Bronchial epithelial cell (primary cell): ENCODE measurements at places on chromosomes 1 and 21. TPM values are rescaled to one million over a fixed set of nuclear protein-coding genes. Genes with fewer than 3 reads are reported as not detected.

GRCh38 chr1:199089393-199090122 lies 450.7 kb downstream of the PTPRC start:
- DNase-seq, result no peak

DNA sequence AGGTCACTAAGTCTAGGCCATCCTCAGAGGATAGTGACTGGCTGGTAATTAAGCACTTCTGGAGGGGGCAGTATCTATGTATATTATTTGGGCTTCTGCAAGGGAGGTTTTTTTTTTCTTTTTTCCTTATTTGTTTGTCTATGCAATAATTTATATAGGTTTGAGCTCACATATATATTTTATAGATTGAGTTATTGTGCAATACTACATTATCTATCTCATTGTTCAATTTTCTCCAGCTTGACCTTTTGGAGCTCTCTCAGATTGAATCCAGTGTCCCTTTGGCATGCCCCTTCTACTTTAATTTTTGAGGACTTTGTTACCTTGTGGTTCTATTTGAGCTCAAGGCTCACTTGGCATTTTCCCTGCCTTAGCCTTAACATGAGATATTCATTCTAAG lies 852.1 kb downstream of the KCNT2 start:
- no peak for DNase-seq

DNA sequence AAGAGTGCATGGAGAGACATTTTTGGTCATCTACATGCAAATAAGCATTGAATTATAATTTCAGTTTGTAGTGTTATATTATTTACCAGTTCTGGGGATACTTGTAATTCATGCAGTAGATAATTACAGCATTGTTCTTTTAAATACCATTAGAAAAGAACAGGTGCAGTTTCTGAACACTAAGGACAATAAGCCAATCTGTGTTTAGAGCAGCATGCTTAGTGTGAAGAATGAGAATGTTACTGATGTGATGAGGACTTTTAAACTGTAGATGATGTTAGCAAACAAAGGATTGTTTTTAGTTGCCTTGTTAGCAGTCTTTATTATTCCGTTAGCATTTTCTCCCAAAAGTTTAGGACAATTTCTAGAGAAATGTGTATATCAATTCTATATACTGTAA lies 348.3 kb downstream of the BRINP3 start:
- no peak for DNase-seq

- no peak for DNase-seq
Measured at GRCh38 chr1:229281339-229281926, 10.5 kb downstream of the RAB4A start.

- peak; percentile 83 for DNase-seq
Measured at GRCh38 chr1:225875044-225875815, 7.0 kb downstream of the TMEM63A start.

DNA sequence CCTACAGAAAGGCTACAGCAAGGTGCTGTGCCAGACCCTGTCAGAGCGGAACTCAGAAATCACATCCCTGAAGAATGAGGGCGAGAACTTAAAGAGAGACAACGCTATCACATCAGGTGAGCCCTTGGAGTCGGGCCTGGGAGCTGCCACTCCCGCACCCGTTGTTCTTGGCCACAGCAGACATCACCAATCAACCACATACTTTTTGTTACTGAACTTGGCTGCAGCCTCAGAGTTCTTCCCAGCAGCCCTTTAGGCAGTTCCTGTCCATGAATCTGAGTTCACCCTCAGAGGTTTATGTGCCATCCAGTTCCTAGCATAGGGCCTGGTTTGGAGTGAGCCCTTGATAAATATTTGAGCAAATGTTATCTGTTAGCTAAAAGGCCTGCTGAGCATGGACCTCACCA lies 61.6 kb downstream of the FHAD1 start:
- DNase-seq, result no peak

The CHD5 gene
- total RNA-seq, result 0.13 and 0.26 TPM in 2 replicates
